ENCODE measurements at places on chromosomes 7 and 10.

- no peak for DNase-seq
Observed at GRCh38 chr7:99848420-99849216, 20.8 kb downstream of the CYP3A43 start.

GRCh38 chr7:132501956-132502355 is 74.3 kb downstream of the PLXNA4 start:
- DNase-seq: no peak

DNA sequence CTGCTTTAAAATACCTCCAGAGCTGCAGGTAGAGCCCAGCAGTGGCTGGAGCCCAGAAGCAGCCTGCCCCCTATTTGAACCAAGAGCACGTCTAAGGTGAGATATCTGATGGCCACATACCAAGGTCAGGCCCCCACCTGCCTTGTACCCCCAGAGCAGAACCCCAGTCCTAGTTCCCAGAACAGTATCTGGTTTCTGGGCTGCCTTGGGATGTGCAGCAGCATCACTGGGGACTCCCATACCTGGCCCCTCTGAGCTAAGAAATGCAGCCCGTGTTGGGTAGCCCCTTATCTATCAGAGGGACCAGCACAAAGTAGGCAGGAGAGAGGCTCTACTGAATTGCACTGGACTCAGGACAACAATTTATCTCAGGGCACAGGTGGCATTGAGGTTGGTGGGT is 8.9 kb downstream of the SFTPD start:
- DNase-seq: no peak

DNA sequence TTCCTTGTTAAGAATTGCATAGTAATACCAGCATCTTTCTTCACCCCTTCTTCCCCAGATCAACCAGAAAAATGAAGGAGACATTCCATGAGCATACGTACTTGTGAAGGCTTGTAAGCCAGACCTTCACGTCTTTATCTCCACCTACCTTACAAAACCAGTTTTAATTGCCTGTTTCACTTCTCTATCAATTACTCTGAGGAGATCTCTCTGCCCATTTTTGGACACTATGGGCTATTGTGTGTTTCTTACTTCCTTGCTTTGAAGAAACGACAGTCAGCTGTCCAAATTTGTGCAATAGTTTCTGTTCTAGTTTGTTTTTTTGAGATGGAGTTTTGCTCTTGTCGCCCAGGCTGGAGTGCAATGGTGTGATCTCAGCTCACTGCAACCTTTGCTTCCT is 349.7 kb upstream of the MBL2 start:
- DNase-seq: no peak

DNA sequence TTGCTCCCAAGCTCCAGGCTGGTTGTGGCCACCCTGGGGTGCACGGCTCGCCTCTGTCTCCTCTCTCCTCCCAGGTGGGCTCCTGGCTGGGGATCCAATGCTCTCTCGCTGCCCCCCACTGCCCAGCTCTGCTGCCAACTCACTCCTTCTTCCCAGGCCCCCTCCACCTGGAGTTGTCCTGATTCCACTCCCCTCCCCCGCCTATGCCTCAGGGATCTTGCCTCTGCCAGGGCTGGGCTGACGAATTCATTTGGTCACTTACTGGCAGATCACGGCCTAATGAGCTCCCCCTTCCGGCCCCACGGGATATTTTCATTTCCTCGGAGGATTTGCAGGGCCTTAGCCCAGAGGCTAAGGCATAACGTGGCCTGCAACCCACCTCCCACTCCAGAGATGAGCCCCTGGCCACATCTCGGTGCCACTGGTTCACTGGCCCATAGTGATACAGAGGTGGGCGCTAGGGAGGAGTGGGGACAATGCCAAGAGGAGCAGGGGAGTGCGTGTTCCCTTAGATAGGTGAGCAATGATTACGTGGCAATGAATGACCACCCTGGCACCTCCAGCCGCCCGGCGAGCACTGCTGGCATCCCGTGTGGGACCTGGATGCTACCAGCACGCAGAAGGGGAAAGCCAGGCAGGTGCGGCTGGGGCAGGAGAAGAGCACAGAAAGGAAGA is 344.6 kb upstream of the SHH start:
- DNase-seq: no peak

GRCh38 chr7:19091550-19092200 is 25.8 kb downstream of the TWIST1 start:
- no peak for DNase-seq

GRCh38 chr7:90453931-90454330 is 15.5 kb upstream of the PTTG1IP2 start:
- no peak for DNase-seq

GRCh38 chr7:101549734-101550133 is 79.4 kb downstream of the MYL10 start:
- DNase-seq: no peak

DNA sequence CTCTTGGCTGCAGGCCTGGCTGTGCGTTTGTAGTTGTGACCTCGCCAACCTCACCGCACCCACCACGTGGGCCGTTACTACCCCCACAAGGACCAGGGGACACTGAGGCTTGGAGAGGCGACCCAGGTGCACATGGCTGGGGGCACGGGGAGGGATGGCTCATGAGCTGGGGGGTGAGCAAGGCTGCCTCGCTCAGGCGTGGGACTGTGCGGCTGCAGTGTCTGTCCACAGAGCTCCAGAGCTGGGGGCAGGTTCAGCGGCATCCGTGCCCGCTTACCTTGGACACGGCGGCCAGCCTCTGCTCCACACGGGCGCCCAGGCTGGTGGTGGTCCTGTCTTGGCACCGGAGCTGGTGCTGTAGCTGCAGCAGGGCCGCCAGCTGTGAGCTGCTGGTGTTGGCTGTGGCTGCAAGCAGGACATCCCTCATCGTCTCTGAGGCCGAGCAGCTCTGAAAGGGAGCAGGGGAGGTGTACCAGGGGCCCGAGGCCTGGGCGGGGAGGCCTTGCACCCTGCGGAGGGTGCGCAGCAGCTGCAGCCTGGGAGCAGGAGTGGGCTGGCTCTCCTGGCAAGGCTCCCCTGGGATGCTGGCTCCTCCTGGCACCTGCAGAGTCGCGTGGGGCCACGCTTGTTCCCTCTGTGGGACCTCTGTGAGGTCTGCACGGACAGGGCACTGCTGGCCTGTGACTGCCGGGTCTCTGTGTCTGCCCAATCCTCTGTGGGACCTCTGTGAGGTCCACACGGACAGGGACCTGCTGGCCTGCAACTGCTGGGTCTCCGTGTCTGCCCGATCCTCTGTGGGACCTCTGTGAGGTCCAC is 60.0 kb upstream of the NKX6-2 start:
- DNase-seq: no peak

DNA sequence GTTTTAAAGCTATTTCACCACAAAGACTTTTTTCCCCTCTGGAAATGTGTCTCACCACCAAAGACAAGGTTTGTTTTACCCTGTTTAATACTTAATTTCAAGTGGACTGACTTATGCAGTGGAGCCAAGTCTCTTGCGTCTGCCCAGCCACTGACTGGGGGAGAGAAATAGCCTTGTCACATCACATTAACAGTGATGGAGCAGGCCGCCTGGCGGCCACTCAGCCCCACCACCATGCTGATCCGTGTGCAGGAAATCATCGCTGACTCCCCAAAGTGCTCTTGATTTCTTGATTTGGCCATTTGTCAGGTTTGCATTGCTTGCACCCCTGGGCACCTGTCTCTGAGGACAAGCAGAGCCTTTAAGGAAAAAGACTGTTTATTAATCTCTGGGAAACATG is 334.1 kb downstream of the GLRX3 start:
- no peak for DNase-seq

DNA sequence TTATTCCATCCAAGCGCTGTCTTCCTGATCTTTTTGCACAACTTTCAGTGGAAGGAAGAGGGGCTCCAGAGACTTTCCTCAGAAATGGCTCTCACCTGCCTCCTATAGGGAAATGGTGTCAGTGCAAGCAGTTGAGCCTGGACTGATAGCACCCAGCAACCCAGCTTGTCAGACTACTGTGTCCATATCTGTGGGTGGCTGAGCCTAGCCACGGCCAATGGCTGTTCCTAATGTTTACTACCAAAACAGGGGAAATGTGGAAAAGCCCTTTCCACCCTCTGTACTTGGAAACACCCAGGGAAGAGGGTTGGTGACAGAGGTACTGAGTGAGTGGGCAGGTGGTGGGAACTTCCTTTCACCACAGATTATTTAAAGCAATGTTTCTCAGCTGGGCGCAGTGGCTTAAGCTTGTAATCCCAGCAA is 4.3 kb upstream of the YKT6 start:
- peak; percentile 25 for DNase-seq

GRCh38 chr10:108362296-108362695 is 1197.8 kb upstream of the SORCS1 start:
- DNase-seq: no peak

All from CD4-positive, alpha-beta T cell treated with Interleukin-6 for 4 hours (primary cell).